ENCODE measurements at places on chromosomes 7 and 10. TPM values are rescaled to one million over a fixed set of nuclear protein-coding genes. Genes with fewer than 3 reads are reported as not detected.

DNA sequence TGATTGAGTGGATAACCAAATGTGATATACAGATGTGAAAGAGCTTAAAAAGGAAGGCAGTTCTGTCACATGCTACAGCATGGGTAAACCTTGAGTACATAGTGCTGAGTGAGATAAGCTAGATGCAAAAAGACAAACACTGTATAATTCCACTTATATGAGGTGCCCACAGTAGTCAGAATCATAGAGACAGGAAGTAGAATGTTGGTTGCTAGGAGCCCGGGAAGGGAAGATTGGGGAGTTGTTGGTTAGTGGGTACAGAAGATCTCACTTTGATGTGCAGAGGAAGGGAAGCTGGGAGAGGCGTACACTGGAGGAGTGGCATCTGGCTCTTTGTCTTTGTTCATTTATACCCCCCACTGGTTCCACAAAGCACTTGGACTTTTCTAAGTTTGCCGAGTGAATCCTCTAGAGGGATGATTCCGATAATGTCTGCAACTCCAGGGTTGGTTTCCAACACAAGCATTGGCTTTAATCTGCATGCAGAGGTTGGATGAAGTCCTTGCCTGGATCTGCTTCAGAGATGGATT is 39.5 kb downstream of the TSPAN14 start:
- DNase-seq, result no peak

DNA sequence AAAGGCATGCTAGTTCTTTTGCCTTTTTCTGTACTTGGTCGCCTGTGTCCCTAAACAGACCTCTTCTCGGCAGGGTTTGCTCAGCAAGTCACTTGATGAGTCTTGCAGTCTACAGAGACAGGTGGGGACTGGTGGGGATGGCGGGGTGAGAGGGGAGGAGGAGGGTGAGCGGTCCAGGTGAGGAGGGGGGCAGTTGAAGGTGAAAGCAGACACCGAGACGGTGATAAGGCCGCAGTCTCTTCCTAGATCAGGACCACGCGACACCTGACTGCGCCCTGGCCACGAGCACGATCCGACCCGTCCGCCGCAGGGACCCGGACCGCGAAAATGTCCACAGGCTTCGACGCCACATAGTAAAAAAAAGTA is 566 bp downstream of the ASNS start:
- DNase-seq, result no peak

SH2D4B gene
- total RNA-seq, result not detected

MEOX2 gene
- not detected for total RNA-seq

GRCh38 chr7:27661811-27662489 is 733 bp downstream of the HIBADH start:
- no peak for DNase-seq

- no peak for DNase-seq
Measured at GRCh38 chr7:104951546-104951945, 62.5 kb upstream of the KMT2E start.

DNA sequence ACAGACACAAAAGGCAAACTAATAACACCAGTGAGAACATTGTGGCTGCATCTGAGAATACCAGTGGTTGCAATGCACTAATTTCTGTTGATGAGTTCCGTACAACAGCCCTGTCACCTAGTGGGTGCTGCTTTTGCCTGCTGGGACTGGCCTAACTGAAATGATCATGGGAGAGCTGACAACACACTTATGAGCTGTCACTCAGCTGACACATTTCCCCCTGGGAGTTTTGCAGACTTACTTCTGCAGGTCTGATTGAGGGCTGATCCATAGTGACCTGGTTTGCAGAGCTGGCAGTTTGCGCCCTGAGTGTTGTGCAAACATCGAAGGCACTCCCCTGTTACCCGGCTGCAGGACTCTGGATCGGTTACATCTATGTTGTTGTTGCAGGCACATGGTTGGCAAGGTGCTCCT is 60.6 kb upstream of the LAMB1 start:
- no peak for DNase-seq

CFAP70 gene
- 0.14 TPM for total RNA-seq

DNA sequence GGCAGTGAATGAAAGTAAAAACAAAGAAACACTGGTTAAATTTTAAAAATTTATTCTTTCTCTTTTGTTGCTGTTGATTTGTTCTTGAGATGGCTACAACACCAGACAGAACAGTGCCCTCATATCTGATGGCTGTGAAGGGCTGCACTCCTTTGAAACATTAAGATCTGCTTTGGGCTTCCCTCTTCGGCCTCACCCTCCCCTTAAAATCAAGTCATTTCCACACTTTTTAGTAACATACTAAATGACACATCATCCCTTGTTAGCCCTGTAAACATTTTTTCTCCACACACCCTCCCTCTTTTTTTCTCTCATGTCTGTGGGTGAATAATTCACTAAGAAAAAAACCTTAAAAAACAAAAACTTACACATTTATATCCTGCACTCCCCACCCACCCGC is 16.4 kb downstream of the IRF5 start:
- no peak for DNase-seq

DNA sequence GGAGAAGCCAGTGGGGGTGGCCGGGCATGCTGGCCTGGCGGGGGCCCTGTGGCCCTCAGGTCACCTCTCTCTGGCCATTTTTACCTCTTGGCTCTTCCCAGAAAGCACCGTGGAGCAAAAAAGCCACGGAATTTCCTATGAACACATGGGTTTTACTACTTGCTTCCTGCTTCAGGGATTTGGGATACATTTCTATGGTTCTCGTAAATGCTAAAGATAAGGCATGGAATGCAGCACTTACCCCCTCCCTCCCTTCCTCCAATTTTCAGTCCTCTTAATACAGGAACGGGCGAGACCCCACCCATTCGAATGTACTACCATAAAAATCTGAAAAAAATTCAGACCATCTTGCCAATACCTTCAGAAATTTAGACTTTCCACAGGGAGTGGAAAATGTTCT is 279.7 kb downstream of the ARHGAP12 start:
- no peak for DNase-seq

DNA sequence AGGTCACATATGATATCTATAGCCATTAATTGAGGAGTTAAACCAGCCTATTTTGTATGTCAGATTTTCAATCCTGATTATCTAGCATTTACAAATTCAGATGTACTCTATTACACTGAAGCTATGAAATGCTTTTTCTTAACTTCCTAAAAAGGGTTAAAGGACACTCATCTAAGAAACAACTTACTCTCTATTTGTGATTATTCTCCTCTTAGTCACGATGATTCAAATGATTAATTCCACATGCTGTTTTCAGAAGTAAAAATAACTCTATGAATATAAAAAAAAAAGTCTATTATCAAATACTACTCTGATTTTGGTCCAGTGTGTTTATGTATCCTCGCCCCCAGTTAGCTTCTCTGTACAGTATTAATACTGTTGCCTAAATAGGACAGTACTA is 1199.9 kb downstream of the GATA3 start:
- no peak for DNase-seq

- DNase-seq, result no peak
Measured at GRCh38 chr10:287026-287709, 151.9 kb downstream of the ZMYND11 start.

DNA sequence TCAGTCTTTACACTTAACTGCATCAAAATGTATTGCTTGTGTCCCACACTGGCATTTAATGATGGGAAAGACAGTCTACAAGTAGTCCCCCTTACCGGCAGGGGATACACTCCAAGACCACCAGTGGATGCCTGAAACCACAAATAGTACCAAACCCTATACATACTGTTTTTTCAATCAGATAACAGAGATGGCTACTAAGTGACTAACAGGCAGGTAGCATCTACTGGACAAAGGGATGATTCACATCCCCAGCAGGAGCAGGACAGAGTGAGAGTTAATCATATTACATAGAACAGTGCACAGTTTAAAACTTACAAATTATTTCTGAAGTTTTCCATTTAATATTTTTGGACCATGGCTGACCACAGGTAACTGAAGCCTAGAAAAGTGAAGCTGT is 13.2 kb downstream of the TMEM243 start:
- no peak for DNase-seq

- no peak for DNase-seq
Measured at GRCh38 chr7:39099146-39099545, 121.4 kb downstream of the POU6F2 start.

GRCh38 chr7:47186316-47186715 is 395.6 kb downstream of the TNS3 start:
- DNase-seq, result no peak

DNA sequence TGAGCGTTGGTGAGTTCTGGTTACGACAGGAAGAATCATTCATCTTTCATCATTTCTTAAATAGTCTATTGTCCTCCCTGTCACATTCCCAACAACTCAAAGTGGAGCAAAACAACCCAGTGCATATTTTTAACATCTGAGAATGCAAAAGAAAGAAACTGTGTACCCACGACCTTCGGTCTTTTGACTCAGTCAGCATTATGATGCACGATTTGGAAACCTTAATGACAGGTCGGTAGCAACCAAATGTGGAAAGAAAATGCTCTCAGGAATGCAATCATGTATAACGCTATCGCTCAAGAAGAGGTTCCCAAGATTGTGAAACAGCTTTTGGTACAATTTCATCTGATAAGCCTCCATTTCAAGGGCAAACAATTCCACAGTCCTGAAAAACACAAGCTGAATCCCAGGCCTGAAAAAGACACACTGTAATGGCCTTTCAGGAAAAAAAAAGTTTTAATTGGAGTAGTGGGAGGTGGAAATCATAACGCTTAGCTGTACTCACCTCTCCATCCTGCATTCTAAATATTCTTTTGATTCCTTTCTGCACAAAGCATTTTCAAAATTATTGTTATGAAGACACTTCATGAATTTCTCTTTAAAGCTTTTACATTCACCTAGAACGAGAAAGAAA is 2.6 kb downstream of the COX19 start:
- no peak for DNase-seq

- DNase-seq, result no peak
Measured at GRCh38 chr10:95758351-95759025, 2.5 kb downstream of the ENTPD1 start.

FAM200A gene
- total RNA-seq, result 6.0 TPM

SEMA3D gene
- 0.35 TPM for total RNA-seq

- DNase-seq, result no peak
Measured at GRCh38 chr10:100138921-100139496, 46.8 kb downstream of the ERLIN1 start.

OR2A42 gene
- not detected for total RNA-seq

FBXO24 gene
- 1.0 TPM for total RNA-seq

GRCh38 chr7:70953331-70953741 is 178.6 kb upstream of the GALNT17 start:
- DNase-seq, result no peak

DNA sequence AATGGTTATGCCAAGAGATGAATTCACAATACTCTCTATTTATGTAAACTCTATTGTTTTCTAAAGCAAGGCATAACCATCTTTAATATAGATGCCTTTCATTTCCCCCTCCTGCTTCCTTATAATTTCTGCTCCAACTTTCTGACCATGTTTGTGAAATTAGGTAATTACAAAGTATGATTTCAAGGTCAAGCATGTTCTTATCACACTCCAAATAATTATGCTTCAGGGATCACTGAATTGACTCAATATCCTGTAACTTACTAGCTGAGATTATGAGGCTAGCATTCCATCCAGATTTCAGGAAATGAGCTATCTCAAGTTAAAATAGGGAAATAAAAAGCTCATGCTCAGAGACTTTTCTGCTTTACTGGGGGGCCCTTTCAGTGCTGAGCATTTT is 655.9 kb upstream of the IGFBP3 start:
- DNase-seq, result no peak

GIMAP8 gene
- total RNA-seq, result not detected

GRCh38 chr7:156065400-156065799 is 253.1 kb upstream of the SHH start:
- DNase-seq, result no peak

DNA sequence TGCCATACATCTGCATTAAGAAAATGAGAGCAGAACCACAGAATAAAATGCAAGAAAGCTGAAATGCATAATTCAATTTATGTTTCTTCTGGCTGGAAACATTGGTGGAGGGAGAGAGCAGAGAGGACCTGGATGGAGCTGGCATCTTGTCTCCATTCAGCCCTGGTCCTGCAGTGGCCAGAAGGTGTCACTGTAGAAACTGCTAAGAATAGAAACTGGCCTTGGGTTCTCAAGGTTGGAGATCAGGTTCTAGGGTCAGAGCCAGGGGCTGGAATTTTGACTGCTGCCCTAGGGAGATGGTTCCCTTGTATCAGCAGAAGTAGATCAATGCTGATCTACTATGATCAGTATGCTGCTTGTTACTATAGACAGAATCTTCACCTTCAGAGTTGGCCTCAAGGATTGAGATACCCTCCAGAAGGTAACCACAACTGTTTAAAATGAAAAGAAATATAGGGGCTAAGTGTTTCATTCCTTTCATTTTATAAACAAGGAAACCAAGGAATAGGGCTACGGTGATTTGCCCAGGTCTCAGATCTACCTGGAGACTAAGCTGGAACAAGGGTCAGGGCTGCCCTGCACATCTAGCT is 13.1 kb downstream of the TAS2R41 start:
- no peak for DNase-seq

GRCh38 chr10:4119107-4119506 is 334.1 kb upstream of the KLF6 start:
- no peak for DNase-seq

DNA sequence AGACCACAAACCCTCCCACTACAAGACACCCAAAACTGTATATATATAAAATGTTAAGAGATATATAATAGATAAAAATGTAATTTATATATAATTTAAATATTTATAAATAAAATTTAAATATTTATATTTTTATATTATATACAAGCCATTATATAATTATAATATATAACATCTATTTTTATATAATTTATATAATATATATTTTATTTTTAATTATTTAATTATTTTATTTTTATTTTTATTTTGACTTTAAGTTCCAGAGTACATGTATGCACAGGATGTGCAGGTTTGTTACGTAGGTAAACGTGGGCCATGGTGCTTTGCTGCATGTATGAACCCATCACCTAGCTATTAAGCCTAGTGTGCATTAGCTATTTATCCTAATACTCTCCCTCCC is 1090.2 kb downstream of the NXPH1 start:
- no peak for DNase-seq

GRCh38 chr7:6653071-6654003 is 16.2 kb downstream of the ZNF316 start:
- no peak for DNase-seq

DNA sequence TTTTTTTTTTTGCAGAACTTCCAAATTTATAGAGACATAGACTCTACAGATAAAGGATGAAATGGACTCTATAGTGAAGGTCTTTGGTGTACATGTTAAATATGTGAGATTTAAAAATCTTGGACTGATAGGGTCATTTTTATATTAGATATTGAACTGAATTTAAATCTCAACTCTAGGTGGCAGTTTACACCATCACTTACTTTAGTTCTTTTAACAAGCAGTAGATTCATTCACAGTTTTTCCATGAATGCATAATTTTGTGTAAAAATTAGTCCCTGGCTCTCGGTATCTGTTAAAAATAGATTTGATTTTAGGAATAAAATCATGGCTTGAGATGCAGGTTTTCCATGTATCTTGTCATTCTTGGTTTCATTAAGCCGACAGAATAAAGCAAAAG is 31.1 kb upstream of the SNX13 start:
- DNase-seq, result no peak

DNA sequence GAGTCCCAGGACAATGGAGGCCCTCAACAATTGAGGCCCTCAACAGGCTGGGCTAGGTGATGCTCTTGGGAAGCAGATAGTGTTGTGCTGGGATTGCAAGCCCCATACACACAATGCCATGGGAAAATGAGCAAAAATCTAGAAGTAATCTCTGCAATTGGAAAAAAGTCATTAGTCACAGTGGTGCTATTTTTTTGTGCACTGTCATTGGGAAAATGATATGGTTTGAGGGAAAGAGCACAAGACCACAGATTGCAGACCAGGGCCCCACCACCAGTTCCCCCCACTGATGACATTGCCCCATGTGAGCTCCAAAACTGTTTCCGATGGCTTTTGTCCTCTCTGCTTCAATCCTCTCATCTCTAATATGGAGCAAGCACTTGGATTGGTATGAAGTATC is 1.9 kb downstream of the KCTD7 start:
- DNase-seq, result no peak
